ENCODE measurements at places on chromosomes 3 and 15.

DNA sequence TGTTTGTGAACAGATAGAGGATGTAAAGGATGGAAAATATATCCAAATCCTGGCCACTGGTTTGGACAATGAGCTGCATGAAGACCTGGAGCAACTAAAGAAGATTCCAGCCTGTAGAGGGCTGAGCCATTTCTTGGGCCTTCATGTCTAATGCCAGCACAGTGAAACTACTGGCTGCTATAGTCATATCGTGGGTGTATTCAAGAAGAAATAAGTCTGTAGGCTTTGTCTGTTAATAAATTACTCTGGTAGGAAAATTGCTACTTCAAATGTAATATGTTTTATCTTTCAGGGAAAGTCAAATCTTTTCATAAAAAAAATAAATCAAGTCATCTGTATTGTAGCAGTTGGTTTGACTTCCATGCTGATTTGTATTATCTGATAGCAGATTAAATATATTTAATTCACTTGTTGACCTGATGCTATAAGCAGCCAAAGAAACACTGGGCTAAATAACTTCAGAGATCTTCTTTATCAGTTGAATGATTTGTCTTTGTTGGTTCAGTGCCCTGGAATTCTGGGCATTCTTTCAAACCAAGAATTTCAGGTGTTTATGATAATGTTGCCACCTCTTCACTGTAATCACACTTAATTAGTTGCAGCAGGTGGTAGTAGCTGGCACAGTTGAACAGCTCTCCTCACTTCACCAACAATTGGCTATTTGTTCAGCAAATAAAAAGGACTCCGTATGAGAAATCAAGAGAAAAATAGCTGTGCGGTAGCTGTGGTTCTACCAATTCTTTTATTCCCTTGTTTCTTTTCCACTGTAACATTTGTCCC is 1109.5 kb downstream of the NSUN3 start:
- no peak for DNase-seq

DNA sequence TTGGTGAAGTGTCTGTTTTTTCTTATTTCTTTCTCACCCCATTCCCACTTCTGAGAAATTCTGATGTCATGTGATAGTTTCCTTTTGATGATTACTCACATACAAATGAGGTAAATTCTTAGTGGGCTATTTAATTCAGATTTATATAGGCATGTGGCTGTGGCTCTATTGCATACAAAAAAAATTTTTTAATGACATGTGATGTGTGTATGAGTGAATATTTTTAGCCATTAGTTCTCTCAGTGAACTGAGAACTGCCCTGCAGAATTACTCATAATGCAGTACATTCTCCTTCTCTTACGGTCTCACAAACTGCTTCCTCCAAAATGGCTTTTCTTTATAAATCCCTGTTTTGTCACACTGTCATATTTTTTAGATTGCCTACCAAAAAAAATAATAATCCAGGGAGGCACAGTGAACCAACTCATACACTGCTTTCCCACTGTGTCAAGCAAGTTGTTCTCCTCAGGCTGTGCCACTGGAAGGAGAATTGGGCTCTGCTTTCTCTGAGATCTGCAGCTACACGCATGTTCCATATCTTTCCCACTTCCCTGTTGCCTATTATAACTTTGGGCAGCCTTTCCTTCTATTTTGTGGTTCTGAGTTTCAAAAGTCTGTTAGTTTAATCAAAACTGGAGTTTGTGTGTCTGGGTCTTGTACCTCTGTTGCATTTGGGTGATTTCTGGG is 415.7 kb upstream of the THBS1 start:
- no peak for DNase-seq

GRCh38 chr3:52106951-52107611 is 47.1 kb downstream of the POC1A start:
- DNase-seq, result no peak

GRCh38 chr3:156847752-156848448 is 21.7 kb downstream of the LEKR1 start:
- no peak for DNase-seq

GRCh38 chr3:104849070-104849469 is 517.6 kb upstream of the ALCAM start:
- no peak for DNase-seq

GRCh38 chr3:65685621-65686235 is 353.0 kb downstream of the MAGI1 start:
- no peak for DNase-seq

Measured in hematopoietic multipotent progenitor cell treated with erythropoietin and hydrocortisone succinate and interleukin-3 and kit ligand, for 8 days (in vitro differentiated cells).